CD4-positive, alpha-beta T cell (primary cell): ENCODE measurements at places on chromosomes 1 and 21.
A peak's percentile ranks its signal among the peaks of the same experiment; 100 is the strongest.

- no peak for DNase-seq
These were observed at the start of gene CD244 for GRCh38 chr1:160862203-160863060. Gene CD244, minus strand, starts transcription at chr1:160862887. Its CDS starts 210 bp downstream, at chr1:160862677.

- DNase-seq = no peak
These were observed 81.3 kb upstream of the PPIH start for GRCh38 chr1:42576935-42577334.

DNA sequence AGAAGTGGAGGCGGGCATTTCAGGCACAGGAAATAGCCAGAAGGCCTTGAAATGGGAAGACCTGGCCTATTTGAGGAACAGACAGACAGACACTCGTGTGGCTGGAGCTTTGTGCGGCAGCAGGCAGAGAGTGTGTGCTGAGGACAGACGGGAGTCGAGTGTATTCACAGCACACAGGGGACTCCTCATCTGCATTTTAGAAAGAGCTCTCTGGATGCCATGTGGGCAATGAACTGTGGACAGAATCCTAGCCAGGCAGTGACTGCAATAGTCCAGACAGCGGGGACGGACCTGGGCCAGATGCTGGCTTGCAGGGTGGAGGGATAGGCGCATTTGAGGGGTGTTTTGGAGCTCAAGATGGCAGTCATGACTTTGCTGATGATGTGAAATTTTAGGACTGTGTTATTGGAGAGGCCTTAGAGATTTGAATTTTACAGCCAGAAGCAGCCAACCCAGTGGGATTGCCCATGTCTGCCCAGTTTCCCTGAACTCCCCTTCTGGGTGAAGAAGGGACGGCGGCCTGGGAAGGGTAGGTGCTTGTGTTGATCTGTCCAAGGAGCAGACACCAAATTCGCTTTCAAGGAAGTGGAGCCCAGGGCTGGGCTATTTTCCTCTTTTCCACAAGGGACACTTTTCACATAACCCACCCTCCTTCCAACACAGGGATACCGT lies 43.7 kb downstream of the CHAF1B start:
- no peak for DNase-seq

GRCh38 chr1:24284156-24284471 lies 35.0 kb upstream of the GRHL3 start:
- no peak for DNase-seq

- no peak for DNase-seq
These were observed 185.5 kb upstream of the ZC3H12A start for GRCh38 chr1:37288900-37289299.

DNA sequence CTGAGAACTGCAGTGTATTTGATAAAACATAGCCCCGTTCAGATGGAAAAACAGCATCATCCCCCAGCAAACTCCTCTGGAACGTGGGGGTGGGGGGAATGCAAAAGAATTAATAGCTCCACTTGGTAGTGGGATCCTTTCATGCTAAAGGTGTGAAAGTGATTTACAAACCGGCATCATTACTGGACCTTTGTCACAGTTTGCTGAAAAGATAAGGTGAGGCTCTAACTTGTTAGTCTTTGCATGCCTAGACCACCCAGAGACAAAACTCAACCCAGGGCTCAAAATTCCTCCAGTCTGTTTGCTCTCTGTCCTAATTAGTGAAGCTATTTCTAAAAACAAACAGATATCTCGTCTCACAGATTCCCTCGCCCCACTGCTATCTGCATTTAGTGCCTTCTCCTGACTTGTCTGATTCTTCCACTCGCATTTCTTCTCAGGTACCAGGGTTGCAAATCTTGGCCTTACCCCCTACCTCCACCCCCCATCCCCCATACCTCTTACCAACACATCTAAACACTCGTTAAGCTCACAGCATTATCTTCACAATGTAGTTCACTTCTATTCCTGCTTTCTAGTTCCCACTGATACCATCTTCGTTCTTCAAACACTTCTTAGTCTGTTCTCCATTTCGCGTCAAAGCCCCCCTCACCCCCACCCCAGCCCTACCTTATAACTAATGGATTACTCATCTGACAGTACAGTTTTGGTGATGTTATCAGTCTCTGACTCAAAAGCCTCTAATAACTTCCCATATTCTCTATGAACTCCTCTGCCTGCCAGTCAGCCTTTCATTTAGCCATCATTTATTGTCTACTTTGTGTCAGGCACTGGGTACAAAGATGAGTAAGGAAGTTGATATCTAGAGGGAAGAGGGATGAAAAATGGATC lies 11.8 kb downstream of the IER5 start:
- DNase-seq = no peak

- DNase-seq = no peak
These were observed 487.3 kb upstream of the PTBP2 start for GRCh38 chr1:96234299-96234698.

DNA sequence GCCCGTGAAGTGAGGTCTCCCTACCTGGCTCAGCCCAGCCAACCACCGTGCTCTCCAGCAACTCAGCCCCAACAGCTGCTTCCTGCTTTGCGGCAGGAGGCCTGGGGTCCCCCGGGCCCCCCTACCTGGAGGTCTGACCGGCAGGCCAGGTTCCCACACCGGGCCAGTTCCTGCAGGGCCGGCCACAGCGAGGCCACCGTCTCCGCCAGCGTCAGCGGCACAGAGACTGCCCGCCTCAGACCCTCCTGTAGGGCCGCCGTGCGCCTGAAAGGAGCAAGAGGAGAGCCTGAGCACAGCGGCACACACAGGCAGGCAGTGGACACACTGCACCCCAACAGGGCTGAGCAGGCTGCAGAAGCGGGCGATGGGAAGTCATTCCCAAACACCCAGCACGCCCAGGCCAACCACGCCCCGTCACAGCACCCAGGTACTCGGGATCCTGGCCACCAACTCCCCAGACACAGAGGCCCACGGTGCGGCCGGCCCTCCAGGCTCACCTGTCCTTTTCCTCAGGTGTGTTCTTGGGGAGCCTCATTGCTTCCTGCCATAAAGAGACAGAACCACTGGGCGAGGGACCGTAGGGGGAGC lies 16.9 kb downstream of the FTCD start:
- no peak for DNase-seq

DNA sequence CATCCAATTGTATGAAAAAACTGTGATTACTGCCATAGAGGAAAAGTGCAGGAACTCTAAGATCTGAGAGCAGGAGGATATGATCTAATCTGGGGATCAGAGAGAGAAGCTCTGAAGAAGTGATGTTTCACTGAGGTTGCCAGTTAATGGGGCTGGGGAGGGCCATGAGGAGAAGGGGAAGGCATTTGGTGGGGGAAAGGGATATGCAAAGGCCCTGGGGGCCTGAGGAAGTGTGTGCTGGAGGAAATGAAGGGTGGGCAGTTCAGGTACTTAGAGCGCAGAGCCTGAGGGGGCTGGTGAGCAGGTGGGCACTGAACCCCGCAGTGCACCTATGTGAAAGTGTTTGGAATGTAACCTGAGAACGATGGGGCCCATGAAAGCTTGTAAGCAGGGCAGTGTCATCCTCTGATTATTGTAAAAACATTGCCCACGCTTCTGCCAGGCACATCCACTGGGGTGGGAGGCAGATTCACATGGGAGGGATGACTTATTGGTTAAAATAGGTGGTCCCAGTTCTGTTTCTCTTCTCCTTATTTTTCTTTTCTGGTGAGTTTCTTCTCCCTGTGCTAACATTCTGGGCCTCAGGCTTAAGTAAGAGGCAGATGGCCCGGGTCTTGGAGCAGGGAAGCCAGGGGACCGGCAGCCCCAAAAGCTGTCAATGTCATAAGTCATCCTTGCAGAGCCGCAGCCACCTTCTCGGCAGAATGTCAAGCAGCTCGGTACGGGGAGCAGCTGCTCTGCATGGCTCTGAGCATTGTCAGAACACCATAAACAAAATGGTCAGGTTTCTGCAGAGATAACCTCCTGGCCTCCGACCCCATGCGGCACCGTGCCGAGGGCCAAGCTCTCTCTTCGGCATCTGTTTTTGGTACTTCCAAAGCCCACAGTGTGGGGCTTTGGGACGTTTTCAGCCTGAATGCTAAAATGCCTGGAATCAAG lies 492.0 kb upstream of the VAMP3 start:
- DNase-seq = no peak

GRCh38 chr1:98468111-98468717 lies 193.3 kb upstream of the SNX7 start:
- DNase-seq = no peak

- no peak for DNase-seq
These were observed 73.2 kb downstream of the LRRC8C start for GRCh38 chr1:89705901-89706699.

DNA sequence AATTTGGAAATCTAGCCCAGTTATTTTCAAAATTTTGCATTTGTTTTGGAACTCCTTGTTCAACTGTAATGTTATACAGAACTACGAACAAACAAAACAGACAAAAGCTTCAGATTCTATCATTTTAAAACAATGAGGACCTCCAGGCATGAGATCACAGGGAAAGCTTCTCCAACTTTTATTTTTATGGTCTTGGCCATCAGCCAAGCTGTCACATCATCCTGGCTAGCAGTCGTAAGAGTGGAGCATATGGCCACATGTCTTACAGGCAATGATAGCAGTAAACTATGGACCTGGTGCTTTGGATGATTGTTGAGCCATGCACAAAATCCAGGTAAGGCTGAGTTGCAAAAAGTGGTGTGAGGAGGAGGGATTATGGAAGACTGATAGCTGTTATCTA lies 299.6 kb downstream of the LMX1A start:
- no peak for DNase-seq

- no peak for DNase-seq
These were observed 27.5 kb downstream of the HUNK start for GRCh38 chr21:31900121-31900895.

DNA sequence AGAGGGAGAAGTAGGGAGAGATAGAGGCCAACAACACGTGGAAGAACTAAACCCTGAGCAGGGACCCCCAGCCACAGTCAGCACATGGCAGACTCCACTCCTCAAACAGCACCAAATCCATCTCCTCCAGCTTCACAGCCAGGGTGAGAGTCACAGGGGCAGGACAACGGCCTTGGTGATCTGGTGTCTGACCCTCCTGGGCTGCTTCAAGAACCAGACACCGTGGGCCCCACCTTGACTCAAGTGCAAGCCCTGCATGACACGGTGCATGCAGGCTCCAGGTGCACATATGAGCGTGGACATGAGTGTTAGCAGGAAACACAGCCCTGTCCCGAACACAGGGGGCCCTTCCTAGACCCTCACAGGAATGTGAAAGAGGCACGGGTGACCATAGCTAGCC lies 21.9 kb downstream of the S100A7 start:
- DNase-seq = no peak

GRCh38 chr21:36698385-36698980 lies 432 bp upstream of the SIM2 start:
- no peak for DNase-seq

GRCh38 chr1:70441392-70442035 lies 30.4 kb downstream of the CTH start:
- no peak for DNase-seq

GRCh38 chr1:223207293-223208066 lies 64.4 kb upstream of the TLR5 start:
- no peak for DNase-seq

DNA sequence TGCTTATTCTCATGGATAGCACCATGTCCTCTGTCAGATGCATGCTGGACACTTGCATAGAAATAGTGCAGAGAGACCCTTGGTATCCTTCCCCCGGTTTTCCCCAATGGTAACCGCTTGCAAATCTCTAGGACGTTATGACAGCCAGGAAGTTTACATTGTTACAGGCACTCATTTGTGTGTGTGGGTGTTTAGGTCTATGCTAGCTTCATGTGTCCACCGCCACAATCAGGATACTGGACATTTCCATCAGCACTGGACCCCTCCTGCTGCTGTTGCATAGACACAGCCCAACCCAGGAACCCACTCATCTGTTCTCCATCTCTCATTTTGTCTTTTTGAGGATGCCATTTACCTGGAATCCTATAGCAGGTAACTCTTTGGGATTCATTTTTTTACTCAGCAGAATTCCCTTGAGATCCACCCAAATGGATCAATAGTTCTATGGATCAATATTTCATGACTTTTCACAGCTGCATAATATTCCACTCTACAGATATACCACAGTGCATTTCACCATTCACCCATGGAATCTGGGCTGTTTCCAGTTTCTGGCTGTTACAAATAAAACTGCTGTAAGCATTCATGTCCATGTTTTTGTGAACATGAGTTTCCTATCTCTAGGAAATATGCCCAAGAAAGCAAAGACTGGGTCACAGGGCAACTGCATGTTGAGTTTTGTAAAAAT lies 6.6 kb upstream of the WNT9A start:
- no peak for DNase-seq

GRCh38 chr1:21468599-21468998 lies 28.7 kb downstream of the NBPF3 start:
- peak; percentile 22 for DNase-seq

GRCh38 chr1:228781161-228781808 lies 46.0 kb downstream of the RHOU start:
- DNase-seq = no peak

GRCh38 chr1:5744911-5745799 lies 247.1 kb downstream of the NPHP4 start:
- DNase-seq = no peak

DNA sequence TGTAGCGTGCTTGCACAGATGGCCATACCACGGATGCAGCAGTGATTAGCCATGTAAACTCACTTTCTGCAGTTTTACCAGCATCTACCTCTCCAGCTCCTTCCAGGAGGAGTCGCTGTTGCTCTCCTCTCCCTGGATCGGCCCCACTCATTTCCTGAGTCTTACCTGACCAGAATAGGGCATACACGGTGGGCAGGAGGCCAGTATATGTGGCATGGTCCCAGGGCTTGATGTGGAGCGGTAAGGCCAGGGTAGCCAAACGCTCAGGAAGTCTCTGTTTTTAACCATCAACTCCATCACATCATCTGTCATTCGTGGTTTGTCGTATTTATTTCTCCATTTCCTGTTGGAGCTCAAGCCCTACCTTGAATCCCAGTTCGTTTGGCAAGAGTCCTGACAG lies 163.4 kb upstream of the USP24 start:
- DNase-seq = no peak

DNA sequence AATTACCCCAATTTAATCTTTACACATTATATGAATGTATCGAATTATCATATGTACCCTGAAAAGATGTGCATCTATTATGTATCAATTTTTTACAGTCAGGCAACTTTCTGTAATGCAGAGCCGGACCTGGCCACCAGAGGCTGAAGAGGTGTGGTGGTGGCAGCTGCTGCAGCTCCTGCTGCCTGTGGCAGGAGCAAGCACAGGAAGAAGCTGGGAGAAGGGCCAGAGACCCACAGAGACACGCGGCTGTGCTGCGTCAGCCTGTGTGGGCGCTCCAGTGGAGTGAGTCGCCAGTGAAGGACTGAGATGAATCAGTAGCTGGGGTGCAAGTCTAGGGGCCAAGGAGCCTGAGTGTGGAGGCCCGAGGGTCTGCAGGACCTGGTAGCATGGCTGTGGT lies 74.3 kb upstream of the COG2 start:
- DNase-seq = no peak

GRCh38 chr1:208653426-208653825 lies 409.2 kb upstream of the PLXNA2 start:
- no peak for DNase-seq

GRCh38 chr1:175262621-175263020 lies 70.0 kb upstream of the KIAA0040 start:
- DNase-seq = no peak

GRCh38 chr1:225691861-225692516 lies 39.1 kb upstream of the ENAH start:
- no peak for DNase-seq
